ENCODE measurements at places on chromosomes 6 and 20.
A peak's percentile ranks its signal among the peaks of the same experiment; 100 is the strongest.

- DNase-seq, result peak; percentile 69
Observed at GRCh38 chr6:117919775-117920729, 13.0 kb downstream of the SLC35F1 start.

DNA sequence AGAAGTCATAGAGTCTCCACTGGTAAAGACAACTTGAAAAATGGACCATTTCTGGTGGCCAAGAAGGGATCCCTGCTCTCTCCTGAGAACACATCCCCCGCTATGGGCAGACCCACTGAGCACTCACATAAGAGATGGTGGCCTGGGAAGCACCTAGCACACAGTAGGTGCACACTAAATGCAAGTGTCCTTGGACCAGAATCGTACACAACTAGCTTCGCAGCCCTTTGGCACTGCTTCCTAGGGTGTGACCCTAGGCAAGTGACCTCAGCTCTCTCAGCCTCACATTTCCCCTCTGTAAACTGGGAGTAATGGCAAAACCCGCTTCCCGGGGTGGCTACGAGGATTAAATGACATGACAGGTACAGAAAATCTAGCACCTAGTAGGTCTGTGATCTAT is 35.1 kb downstream of the KCNB1 start:
- no peak for DNase-seq

GRCh38 chr6:163707387-163708355 is 293.2 kb downstream of the QKI start:
- no peak for DNase-seq

DNA sequence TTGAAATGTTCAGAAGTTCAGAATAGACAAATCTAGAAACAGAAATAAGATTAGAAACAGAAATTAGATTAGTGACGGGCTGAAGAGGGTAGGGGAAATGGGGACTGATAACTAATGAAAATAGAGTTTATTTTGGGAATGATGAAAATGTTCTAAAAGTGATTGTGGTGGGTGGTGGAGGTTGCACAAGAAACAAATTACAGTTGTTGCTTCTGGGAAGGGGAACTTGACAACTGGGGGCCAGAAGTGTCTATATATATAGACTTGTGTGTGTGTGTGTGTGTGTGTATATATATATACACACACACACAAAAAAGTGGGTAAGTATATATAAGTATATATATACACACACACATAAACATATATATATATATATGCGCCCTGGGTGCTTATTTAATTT is 86.5 kb upstream of the RREB1 start:
- DNase-seq, result no peak

DNA sequence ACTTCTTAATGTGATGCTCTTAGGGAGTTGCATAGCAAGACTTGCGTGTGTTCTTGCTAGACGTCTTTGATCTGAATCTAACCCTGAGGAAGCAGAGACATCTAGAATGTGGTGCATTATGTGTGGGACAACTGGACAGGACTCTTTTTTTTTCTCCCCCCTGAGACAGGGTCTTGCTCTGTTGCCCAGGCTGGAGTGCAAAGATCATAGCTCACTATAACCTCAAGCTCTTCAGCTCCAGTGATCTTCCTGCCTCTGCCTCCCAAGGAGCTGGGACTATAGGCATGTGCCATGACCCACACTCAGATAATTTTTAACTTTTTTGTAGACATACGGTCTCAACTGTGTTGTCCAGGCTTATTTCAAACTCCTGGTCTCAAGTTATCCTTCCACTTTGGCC is 34.0 kb downstream of the PCMT1 start:
- DNase-seq, result no peak

DNA sequence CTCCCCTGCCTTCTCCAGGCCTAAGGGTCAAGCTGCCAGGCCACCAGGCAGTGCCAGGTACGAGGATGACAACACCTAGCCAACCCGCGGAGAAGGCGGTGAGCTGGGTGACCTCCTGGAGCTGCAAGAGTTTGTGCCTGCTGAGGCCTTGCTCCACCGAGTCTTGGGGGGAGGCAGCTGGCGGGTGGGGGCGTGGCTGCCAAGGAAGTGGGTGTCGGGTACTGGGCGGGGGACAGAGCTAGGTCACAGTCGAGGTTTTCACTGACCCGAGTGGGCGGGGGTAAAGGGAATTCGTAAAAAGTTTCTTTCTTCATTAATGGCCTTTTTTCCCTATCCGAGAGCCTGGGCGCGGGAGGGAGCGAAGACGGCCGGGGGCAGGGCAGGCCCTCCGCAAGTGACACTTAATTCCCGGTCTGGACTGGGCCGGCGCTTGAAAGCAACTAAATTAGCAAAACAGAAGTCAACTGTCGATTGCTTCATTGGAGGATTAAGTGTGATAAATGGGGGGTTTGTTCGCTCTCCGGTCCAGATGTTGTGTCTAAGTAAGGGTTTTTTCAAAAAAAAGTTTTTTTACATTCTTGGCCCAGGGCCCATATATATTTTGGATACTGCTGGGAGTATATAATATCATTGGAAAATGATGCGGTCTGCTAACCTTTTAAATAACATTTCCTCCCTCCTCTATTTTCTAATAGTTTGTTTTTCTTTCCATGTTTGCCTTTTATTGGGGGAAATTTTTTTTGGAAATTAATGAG is 43.1 kb upstream of the FOXP4 start:
- DNase-seq, result peak; percentile 22

- peak; percentile 88 for DNase-seq
Observed at GRCh38 chr6:36666826-36667591, 11.5 kb upstream of the CDKN1A start.

DNA sequence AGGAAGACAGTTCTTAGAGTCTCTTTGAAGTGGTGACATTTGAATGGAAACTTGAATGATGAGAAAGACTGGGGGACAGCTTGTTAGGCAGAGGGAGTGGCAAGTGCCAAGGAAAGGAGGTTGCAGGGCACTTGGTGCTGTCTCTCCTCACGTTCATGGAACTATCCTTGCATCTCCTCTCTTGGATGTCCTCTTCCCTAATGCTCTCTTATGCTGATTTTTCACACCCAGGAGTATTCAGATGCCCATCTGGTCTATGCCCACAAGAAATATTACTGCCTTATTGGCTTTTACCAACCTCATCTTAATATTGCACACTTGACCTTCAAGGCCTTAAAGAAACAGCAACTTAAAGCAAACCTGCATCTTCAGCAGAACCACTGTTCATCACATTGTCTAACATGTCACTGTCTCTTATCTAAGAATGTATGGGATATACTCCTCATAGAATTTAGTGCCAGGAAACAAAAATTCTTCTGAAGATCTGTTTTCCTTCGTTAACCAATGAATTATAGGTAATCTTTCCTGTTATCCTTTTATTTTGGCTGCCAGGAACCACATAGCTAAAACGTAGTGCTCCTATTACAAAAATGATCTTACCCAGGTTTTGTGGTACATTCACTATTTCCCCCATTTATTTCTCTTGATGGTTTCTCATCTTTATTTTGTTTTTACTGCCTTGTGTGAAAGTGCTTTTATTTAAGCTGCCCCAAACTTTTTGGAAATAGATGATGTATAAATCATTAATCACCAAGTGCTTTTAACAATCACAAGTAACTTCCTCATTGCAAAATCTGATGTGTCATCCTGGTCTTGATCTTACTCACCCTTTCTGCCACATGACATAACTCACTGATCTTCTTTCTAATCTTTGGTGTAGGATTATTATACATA is 12.8 kb downstream of the RGS17 start:
- DNase-seq, result no peak

- DNase-seq, result no peak
Observed at GRCh38 chr6:116390581-116390980, 19.8 kb downstream of the DSE start.

GRCh38 chr20:41627611-41628244 is 9.6 kb upstream of the CHD6 start:
- no peak for DNase-seq
